ENCODE measurements at places on chromosomes 16 and 17.

GRCh38 chr16:69179328-69180010 lies 7.5 kb upstream of the SNTB2 start:
- DNase-seq = no peak

- DNase-seq = no peak
These were observed 917 bp downstream of the YWHAE start for GRCh38 chr17:1398931-1399678.

DNA sequence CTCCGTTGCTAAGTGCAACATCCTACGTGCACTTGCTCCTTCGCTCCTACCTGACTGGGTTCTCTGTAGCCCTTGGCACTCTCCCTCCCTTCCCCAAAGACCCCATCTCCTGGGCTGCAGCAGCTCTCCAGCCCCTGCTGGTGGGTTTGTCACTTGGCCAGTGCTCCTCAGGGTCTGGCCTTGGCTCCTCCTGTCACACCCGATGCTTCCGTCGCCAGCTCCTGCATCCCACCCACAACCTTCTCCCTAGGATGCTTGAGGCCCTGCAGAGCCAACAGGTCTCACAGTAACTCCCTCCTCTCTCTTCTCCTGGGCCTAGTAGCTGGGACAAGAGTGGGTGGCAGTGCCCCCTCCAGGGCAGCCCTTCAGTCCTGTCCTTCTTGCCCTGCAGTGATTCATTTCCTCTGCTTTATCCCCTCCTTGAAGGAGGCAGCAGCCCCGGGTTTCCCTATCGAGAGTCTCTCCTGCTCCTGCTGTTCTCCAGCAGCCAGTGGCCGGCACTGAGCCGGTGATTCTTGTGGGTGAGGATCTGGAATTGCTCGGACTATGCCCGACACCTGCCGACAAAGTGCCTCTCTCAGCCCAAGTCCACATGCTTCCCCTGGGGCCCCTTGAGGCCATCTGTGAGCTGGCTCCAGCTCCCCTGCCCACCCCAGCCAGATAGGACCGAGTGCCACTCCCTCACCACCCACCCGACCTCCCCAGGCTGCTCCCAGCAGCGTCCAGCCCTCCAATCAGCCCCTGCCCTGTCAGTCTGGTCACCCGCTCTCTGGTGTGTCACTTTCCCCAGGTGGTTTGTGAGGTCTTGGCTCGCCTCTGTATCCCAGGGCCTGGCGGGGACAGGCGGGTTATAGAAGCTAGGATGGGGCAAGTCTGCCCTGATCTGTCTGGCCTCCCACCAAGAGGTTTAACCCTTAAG lies 3.8 kb downstream of the LITAFD start:
- no peak for DNase-seq

DNA sequence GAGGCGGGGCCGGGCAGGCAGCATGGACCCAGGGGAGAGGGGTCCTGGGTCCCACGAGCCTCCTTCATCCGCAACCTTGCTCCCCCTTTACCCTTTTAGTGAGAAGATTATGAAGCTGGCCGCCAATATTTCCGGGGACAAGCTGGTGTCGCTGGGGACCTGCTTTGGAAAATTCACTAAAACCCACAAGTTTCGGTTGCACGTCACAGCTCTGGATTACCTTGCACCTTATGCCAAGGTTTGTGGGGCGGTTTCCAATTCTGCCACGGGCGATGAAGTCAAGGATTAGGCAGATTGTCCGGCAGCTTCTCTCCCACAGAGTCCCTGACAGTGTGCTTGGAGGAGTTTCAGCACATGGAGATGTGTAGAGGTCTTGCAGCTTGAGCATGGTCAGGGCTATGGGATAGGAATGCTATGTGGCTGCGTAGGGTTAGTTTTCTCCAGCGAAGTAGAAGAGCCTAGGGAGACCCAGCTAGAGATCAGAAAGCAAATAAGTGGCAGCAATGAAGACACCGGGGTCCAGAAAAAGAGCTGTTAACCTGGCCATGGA lies 598 bp downstream of the NIP7 start:
- no peak for DNase-seq

- no peak for DNase-seq
These were observed 150.1 kb downstream of the CYB561 start for GRCh38 chr17:63295839-63296590.

- no peak for DNase-seq
These were observed 236.3 kb downstream of the KCNJ2 start for GRCh38 chr17:70405492-70406220.

DNA sequence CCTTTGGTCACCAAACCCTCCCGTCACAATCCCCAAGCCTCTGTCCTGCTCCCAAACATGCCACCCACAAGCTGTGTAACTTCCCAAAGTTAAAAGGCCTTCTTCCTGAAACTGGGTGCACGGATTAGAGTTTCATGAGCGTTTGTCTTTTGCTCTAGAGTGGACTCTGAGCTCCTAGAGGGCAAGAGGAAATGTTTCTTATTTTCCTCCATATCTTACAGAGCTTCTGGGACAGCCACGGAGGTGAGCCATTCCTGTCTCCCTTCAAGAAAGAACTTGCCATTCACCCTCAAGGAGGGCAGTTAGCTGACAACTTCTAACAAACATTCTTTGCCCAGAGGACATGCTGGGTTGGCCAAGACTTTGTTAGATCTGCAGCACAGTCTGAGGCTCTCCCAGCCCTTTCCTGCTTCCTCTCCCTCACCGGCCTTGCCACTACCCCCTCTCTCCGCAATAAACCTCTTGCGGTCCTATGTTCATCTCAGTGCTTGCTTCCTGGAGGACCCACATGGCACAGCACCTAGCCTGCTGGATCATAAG lies 2.6 kb upstream of the MYCBPAP start:
- no peak for DNase-seq

DNA sequence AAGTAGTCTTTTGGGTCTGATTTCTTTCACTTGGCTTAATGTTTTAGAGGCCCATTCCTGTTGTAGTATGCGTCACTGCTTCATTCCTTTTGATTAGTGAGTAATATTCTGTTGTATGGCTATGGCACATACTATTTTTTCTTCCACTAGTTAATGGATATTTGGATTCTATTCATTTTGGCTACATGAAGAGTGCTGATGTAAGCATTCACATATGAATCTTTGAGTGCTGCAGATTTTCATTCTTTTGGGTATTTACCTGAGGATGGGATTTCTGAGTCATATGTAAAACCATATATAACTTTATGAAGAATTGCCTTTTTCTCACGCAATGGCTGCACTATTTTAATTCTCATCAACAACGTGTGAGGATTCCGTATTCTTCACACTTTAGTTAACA lies 113.6 kb downstream of the AHSP start:
- no peak for DNase-seq

- DNase-seq = no peak
These were observed 1.6 kb upstream of the ODAD4 start for GRCh38 chr17:41928693-41929251.

GRCh38 chr17:49742166-49742638 lies 21.7 kb downstream of the FAM117A start:
- DNase-seq = no peak

DNA sequence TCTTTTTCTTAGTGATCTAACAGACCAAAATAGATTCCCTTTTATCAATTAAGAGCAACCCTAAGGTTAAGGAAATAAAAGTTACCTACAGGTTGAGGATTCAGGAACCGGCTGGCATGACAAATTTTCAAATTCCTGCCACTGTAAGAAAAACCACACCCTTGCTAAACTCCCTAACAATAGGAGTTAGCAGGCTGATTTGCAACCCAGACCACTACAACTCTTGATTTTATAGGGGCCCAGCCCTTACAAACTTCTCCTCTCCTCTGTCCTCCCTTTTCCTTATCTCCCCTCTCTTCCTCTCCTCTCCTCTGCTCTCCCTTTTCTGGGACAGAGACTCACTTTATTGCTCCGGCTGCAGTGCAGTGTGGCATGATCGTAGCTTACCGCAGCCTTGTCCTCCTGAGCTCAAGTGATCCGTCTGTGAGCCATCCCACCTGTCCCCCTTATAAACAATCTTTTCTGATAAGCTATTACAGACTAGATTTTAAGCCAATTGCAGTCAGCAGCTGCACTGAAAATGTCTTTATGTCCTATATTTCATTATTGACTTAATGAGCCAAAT lies 418.9 kb downstream of the CDH8 start:
- DNase-seq = no peak

DNA sequence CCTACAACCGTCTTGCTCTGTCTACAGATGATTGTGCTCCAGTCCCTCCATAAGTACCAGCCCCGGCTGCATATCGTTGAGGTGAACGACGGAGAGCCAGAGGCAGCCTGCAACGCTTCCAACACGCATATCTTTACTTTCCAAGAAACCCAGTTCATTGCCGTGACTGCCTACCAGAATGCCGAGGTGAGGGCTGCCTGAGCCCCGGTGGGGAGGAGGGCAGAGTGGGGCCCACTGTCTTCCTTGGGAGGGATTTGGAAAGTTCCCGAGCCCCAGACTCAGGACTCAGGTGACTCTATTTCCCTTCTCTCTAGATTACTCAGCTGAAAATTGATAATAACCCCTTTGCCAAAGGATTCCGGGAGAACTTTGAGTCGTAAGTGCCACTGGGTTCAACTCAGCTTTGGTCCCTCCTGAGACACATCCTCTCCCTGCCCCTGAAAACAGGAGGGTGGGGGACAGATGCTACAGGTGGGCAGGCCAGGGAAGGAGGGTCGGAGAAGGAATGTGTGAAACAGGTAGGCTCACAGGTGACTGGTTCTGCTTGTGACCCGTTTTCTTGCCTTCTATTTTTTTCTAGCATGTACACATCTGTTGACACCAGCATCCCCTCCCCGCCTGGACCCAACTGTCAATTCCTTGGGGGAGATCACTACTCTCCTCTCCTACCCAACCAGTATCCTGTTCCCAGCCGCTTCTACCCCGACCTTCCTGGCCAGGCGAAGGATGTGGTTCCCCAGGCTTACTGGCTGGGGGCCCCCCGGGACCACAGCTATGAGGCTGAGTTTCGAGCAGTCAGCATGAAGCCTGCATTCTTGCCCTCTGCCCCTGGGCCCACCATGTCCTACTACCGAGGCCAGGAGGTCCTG lies 11.4 kb downstream of the TBX21 start:
- DNase-seq = no peak

DNA sequence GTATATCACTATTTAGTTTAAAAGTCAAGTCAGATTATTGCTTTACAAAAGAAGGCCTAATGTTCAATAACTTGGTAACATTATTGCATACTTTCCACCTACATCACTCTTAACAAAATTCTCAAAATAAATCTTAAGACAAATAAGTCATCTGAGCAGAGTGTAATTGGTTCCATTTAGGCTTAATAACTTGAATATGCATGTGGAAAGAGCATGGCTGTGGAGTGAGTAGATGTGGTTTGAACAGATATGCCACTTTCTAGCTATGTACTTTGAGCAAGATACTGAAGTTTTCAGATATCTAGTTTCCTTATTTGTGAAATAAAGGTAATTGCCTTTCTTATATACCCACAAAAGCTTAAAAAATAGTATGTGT lies 6.7 kb upstream of the EVI2A start:
- no peak for DNase-seq

DNA sequence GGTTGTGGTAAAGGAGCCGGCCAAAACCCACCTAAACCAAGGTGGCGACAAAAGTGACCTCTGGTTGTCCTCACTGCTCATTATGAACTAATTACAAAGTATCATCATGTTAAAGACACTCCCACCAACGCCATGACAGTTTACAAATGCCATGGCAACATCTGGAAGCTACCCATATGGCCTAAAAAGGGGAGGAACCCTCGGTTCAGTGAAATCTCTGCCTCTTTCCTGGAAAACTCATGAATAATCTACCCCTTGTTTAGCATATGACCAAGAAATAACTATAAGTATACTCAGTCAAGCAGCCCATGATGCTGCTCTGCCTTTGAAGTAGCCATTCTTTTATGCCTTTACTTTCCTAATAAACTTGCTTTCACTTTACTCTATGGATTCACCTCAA lies 72.2 kb downstream of the CYLD start:
- no peak for DNase-seq

- no peak for DNase-seq
These were observed 850 bp downstream of the PPM1E start for GRCh38 chr17:58756246-58757161.

DNA sequence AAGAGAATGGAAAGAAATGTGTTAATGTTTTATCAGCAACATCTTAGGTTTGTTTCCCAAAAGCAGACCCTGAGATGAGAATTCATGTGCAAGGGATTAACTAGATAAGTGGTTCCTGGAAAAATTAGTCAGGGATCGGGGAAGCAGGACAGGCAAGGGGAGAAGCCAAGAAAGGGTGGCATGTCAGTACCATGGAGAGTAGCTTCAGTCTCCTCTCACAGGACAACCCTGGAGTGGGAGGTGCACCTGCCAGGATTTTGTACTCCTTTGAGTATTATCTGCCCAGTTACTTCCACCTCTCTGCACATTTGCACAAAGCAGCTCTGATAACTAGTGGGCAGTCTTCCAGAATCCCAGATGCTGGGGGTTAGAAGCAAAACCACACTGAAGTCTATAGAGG lies 117.0 kb downstream of the RGS9 start:
- no peak for DNase-seq

- no peak for DNase-seq
These were observed 27.9 kb upstream of the HSBP1 start for GRCh38 chr16:83779886-83780285.

- DNase-seq = no peak
These were observed 14.6 kb downstream of the CALB2 start for GRCh38 chr16:71373073-71373472.

GRCh38 chr17:4605826-4606225 lies 21.5 kb downstream of the SMTNL2 start:
- DNase-seq = no peak

DNA sequence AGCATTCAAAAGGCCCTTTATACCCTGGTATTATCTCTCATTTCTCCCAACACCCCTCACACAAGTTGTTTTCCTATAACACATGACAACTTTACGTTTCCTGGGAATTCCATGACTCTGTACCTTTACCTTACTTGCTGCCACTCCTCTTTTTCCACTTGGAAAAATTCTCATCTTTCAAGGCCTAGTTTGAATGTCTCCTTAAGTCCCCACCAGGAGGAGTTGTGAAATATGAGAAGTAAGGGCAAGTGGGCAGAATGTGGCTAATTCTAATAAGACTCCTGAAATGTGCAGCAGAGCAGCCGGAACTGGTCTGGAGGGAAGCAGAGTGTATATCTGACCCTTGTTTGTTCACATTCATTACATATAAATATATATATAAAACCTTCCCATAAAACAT lies 39.7 kb downstream of the BRCA1 start:
- DNase-seq = no peak

DNA sequence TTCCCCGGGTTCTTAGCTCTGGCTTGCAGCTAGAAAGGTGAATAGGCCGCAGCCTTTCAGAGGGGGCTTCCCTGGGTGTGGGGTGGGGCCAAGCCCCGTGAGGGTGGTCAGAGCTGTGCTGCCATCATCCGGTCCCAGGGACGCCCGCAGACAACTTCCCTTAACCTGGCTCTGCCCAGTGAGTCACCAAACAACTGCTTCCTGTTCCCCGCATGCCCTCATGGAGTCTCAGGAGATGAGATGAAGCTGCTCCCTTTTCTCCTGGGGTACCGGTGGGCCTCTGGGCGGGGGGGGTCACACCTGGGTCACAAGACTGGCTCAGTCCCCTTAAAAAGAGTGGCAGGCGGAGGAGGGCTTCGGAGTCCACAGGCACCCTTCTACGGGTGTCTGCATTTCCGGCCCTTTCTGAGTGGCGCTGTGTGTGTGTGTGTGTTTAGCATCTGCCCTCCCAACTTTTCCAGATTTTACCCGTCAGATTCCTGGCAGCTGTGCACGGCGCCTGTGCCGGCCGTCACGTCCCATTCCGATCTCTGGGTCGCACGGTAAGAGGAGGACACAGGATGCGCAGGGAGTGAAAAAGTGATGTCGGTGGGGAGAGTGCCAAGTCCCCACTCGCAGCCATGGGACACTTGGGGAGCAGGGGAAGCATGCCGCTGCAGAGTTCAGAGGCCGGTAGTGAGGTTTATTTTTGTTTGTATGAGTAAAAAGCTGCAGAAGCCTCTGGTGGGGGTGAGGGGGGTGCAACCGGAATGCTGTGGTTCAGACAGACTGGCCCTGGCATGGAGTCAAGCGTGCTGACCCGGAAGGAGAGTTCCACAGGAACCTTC lies 16.8 kb downstream of the HIC1 start:
- DNase-seq = no peak

Data from activated T-cell treated with anti-CD3 and anti-CD28 coated beads for 48 hours (primary cell).